CD4-positive, alpha-beta T cell treated with Interferon alpha-2 for 1 hour (primary cell): ENCODE measurements at places on chromosomes 6 and 20.
A peak's percentile ranks its signal among the peaks of the same experiment; 100 is the strongest.

DNA sequence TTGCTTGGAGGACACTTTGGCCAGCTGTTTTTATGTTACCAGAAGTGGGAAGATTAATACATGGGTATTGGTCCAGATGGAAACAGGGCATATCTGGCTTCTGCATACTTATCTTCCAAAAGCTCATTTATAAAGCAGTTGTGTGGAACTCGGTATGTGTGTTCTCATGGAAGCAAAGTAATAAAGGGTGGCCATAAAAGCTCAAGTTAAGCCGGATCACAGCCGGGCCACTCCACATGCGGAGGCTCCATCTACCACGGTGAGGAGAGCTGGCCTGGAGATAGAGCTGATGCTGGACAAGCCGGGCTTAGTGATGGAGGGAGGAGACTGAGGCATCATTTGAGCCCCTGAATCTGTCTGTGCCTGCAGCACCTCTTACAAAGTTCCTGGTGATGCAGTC lies 38.6 kb upstream of the KIF16B start:
- DNase-seq = no peak

DNA sequence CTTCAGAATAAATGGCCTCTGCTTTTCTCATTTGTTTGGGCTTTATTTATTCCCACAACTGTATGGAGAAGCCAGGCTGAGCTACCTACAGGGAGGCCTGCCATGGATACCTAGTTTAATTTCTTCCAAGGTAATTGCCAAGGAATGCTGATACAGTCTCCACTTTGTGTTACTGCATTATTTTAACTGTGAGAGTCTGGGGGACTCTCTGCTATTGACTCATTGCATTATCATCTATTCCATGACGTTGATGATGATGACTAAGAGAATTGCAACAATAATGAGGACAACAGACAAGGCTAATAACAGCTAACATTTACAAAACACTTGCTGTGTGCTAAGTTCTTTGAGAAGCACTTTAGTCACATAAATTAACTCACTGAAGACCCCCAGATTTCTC lies 88.3 kb upstream of the COL21A1 start:
- no peak for DNase-seq

DNA sequence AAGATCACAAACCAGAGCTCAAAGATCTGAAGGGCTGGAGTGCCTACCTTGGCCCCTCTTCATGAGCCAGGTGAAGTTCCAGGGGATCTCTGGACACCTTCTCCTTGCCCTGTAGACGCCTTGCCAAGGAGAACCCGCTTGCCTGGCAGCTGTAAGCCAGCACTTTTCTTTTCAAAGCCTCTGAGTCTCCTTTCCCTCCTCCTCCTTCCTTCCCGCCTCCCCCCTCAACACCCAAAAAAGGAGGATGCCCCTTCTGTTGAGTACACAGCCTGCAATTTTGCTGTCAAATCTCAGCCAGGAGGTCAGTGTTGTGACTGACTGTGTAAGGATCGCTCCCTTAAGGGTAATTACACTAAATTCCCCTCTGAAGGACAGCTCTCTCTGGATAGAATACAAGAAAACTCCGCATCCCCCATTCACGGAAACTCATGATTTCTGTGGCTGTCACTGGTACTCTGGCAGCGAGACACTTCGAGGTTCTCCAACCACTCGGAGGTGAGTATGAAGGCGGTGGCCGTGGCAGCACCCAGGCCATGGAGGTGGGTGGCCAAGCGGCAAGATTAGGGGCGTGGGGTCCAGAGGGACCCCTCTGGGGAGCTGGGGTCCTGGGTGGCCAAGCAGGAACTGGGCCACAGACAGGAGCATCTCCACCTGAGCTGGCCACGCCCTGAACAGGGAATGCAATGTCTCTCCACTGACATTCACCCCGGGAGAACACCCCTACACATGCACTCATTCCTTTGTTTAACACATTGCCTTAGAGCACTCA lies 23.2 kb upstream of the FOXP4 start:
- no peak for DNase-seq

GRCh38 chr6:98932381-98932780 lies 15.4 kb downstream of the FBXL4 start:
- no peak for DNase-seq

DNA sequence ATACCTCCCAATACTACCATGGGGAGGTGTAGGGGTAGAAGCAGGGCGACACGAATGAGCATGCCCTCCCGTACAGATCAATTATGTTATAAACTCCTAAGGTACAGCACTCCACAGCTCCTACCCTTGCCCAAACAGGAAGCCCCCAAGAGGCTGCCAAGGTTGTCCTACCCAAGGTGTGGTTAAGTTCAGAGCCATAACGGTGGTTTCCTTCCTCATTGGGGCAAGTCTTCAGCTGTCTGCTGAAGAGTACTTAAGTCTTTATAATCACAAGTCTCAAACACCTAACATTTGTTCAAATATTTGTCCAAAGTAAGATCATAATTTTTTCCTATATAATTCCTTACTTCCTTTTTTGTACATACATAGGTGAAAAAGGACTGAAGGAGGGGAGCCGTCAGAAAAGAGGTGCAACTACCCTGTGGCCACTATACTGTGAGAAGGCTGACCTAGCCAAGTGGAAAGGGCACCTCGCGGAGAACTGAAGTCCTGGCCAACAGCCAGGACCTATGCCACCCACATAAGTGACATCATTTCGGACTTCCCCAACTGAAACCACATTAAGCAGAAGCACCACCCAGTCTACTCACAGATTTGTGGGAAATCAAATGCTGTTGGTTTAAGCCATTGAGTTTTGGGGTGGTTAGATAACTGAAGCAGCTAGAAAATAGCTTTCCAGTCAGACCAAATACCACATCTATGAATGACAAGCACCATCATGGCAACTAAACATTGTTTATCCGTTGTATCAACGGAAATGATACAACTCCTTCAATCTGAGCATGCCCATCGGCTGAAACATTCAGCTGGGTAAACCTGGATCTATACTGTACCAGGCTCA lies 2.9 kb upstream of the RAB22A start:
- DNase-seq = peak; percentile 91
